ENCODE measurements at places on chromosomes 5 and 9. TPM values are rescaled to one million over a fixed set of nuclear protein-coding genes. Genes with fewer than 3 reads are reported as not detected.

DNA sequence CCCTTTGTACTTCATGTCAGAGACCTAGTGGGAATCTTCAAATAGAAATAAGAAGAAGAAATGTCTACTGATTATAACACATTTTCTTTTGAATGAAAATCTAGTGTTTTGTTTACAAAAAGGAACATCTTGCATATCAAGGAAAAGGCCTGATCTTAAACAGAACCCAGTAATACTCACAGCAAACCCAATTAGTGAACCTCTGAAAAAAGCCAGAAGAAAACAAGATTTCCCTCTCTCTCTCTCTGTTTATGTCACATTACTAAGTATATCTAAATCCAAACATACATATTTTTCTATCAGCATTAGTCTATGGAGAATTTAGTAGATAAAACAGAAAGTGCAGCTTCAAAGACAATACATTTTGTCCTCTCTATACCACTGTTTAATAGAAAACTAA is 457.9 kb downstream of the NR2F1-AS1 start:
- DNase-seq = no peak

STRBP gene
- total RNA-seq = 11.6 TPM

DNA sequence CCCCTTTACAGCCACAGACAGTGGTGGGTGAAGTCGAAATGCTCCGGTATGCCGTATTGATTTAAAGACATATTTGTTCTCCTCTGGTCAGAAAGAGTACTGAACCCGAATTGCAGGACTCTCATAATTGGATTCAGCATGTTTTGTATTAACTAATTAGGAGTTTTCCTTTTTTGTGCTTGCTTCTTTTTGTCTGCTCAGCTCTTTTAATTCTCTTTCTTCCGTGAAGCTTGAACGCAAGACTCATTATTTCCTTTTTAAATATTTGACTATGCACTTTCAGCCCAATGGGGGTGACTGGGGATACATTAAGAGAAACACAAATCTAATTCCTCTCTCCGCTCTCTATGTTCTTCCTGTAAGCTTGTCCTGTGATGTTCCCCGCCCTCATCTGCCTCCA is 246.6 kb upstream of the IRX2 start:
- no peak for DNase-seq

DAP gene
- total RNA-seq = 184 TPM

DNA sequence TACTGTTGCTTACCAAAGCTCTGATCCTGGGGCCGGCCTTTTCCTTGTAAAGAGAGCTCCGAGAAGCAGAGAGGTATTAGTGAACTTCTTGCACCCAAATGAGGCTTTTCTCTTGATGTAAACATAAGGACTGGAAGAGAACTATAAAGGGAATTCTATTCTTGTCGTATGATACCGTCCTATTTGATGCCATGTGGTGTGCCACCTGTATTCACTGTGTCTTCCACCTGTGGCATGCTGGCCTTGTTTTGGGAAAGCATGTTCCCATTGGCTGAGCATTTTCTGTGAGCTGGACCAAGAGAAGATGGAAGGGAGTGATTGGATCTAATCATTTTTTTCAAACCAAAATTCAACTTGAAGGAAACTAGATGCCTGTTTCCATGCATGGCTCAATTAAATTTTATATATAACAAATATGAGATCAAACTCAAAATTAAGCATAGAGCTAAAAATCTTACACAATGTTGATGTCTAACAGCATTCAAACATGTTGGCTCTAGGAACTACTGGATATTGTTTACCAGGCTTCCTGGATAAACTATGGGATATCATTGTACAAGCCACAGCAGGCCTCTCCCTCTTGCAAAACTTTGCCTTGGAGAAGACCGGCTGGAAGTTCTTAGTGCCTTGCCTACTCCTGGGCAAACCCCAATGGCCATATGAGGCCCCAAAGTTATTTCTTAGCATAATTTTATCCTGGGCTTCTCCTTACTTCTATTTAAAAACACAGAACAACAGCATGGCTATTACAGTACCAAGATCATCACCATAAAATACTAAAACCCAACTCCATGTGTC is 115.3 kb downstream of the TSSK1B start:
- no peak for DNase-seq

- DNase-seq = peak; percentile 68
These were observed 757 bp downstream of the NRARP start for GRCh38 chr9:137301081-137301947.

GOLPH3 gene
- 94.3 TPM for total RNA-seq

DNA sequence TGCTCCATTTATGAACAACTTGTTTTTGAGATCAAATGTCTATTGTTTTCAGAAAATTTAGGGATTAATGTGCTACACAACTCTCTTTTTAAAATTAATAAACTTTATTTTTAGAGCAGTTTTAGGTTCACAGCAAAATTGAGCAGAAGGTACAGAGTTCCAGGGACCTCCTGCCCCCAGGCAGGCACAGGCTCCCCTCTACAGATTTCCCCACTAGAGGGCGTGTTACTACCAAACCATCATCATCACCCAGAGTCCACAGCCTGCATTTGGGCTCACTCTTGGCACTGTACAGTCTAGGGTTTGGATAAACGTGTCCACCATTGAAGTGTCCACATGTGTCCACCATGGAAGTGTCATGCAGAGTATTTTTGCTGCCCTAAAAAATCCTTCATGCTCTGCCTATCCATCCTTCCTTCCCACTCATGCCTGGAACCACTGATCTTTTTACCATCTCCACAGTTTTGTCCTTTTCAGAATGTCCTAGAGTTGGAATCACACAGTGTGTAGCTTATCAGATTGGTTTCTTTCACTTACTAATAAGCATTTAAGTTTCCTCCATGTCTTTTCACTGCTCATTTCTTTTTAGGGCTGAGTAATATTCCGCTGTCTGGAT is 61.7 kb downstream of the MRPL36 start:
- peak; percentile 25 for DNase-seq
